A549 treated with Hydrocortisone at 1 μM for 4 hours (cell line): ENCODE measurements at places on chromosomes 11 and 22. TPM values are rescaled to one million over a fixed set of nuclear protein-coding genes. Genes with fewer than 3 reads are reported as not detected.

OR4D5 gene
- total RNA-seq: not detected in 5 replicates

MUC5AC gene
- total RNA-seq: 1.2 to 1.8 TPM (median 1.5 TPM) in 5 replicates

PIWIL4 gene
- total RNA-seq: 0.09 to 0.24 TPM (median 0.18 TPM) in 5 replicates

TUB gene
- 5.0 to 7.4 TPM (median 6.1 TPM) in 5 replicates for total RNA-seq

PICALM gene
- total RNA-seq: 61.6 to 105 TPM (median 77.1 TPM) in 5 replicates

ZC3H12C gene
- 6.9 to 10.9 TPM (median 9.6 TPM) in 5 replicates for total RNA-seq

CDON gene
- 1.6 to 2.5 TPM (median 2.0 TPM) in 5 replicates for total RNA-seq

CADM1 gene
- total RNA-seq: 17.8 to 24.5 TPM (median 22.7 TPM) in 5 replicates

PHOX2A gene
- total RNA-seq: not detected in 5 replicates

OR52H1 gene
- total RNA-seq: not detected in 5 replicates

SLC22A6 gene
- not detected in 5 replicates for total RNA-seq

CHRM1 gene
- total RNA-seq: 0.06 to 0.13 TPM (median 0.08 TPM) in 5 replicates

EFCAB6 gene
- 0.30 to 0.55 TPM (median 0.40 TPM) in 5 replicates for total RNA-seq

FAM111B gene
- 5.9 to 8.9 TPM (median 6.8 TPM) in 5 replicates for total RNA-seq

LRRC75B gene
- total RNA-seq: 5.2 to 8.9 TPM (median 8.1 TPM) in 5 replicates

ZNF280B gene
- 1.2 to 1.8 TPM (median 1.4 TPM) in 5 replicates for total RNA-seq

LGR4 gene
- 29.5 to 45.5 TPM (median 37.1 TPM) in 5 replicates for total RNA-seq

IFITM5 gene
- not detected in 5 replicates for total RNA-seq

MIAT gene
- 0.15 to 0.25 TPM (median 0.23 TPM) in 5 replicates for total RNA-seq

POLR2L gene
- 474 to 756 TPM (median 614 TPM) in 5 replicates for total RNA-seq

ST13 gene
- total RNA-seq: 162 to 187 TPM (median 164 TPM) in 5 replicates

SPDYC gene
- total RNA-seq: not detected in 5 replicates

UBQLN3 gene
- not detected in 5 replicates for total RNA-seq

CENPM gene
- 22.8 to 40.2 TPM (median 35.1 TPM) in 5 replicates for total RNA-seq

AMPD3 gene
- 6.5 to 8.7 TPM (median 7.5 TPM) in 5 replicates for total RNA-seq

MRGPRX3 gene
- total RNA-seq: 0.09 TPM in 1 of 5 replicates, not detected in the others

POU2AF3 gene
- 1.0 to 1.5 TPM (median 1.4 TPM) in 5 replicates for total RNA-seq

WBP2NL gene
- total RNA-seq: 0.08 to 0.24 TPM (median 0.10 TPM) in 4 of 5 replicates, not detected in the other

EXPH5 gene
- total RNA-seq: 0.02 to 0.05 TPM (median 0.02 TPM) in 5 replicates

VWCE gene
- 0.51 to 0.97 TPM (median 0.69 TPM) in 5 replicates for total RNA-seq

GLYAT gene
- not detected in 5 replicates for total RNA-seq

GPR83 gene
- 0.07 to 0.10 TPM (median 0.07 TPM) in 5 replicates for total RNA-seq

CSRP3 gene
- total RNA-seq: not detected in 5 replicates

CRYBB2 gene
- total RNA-seq: not detected in 5 replicates

FREY1 gene
- total RNA-seq: 0.29 to 0.59 TPM (median 0.32 TPM) in 5 replicates

TCN2 gene
- 4.2 to 7.4 TPM (median 5.8 TPM) in 5 replicates for total RNA-seq

TSG101 gene
- 90.9 to 107 TPM (median 98.1 TPM) in 5 replicates for total RNA-seq

BATF2 gene
- total RNA-seq: 0.54 to 0.70 TPM (median 0.61 TPM) in 5 replicates

GGTLC3 gene
- not detected in 5 replicates for total RNA-seq

APOBEC3A gene
- total RNA-seq: not detected in 5 replicates

MMP10 gene
- 0.62 to 1.5 TPM (median 0.96 TPM) in 5 replicates for total RNA-seq

CATSPERZ gene
- total RNA-seq: 2.1 to 2.6 TPM (median 2.4 TPM) in 5 replicates

SYT7 gene
- total RNA-seq: 1.0 to 1.4 TPM (median 1.1 TPM) in 5 replicates

SCGB1A1 gene
- total RNA-seq: not detected in 5 replicates

OR2AG2 gene
- total RNA-seq: 0.07 to 0.20 TPM in 2 of 5 replicates, not detected in the others

C22orf31 gene
- not detected in 5 replicates for total RNA-seq

OR51F2 gene
- not detected in 5 replicates for total RNA-seq

HBG1 gene
- not detected in 5 replicates for total RNA-seq

CHADL gene
- not detected in 5 replicates for total RNA-seq

RAB39A gene
- total RNA-seq: 0.18 to 0.61 TPM (median 0.43 TPM) in 5 replicates

C22orf23 gene
- total RNA-seq: 0.21 to 0.37 TPM (median 0.28 TPM) in 5 replicates

CNTF gene
- 0.92 to 1.5 TPM (median 1.3 TPM) in 5 replicates for total RNA-seq

ZNF214 gene
- total RNA-seq: 0.76 to 1.9 TPM (median 0.83 TPM) in 5 replicates

ANO9 gene
- total RNA-seq: 0.75 to 1.4 TPM (median 0.89 TPM) in 5 replicates

CNIH2 gene
- total RNA-seq: 2.0 to 2.9 TPM (median 2.6 TPM) in 5 replicates

KRTAP5-11 gene
- not detected in 5 replicates for total RNA-seq

C11orf91 gene
- 0.85 to 2.1 TPM (median 2.0 TPM) in 5 replicates for total RNA-seq

SGSM1 gene
- 0.31 to 0.84 TPM (median 0.39 TPM) in 5 replicates for total RNA-seq

OR8K3 gene
- total RNA-seq: not detected in 5 replicates
